ENCODE measurements at places on chromosomes 1 and 21. TPM values are rescaled to one million over a fixed set of nuclear protein-coding genes. Genes with fewer than 3 reads are reported as not detected.

Gene PROX1
- 7.9 TPM for polyA plus RNA-seq

Gene NHLH1
- 0.10 TPM for polyA plus RNA-seq

Gene LORICRIN
- polyA plus RNA-seq = not detected

Gene PRRX1
- 2.2 TPM for polyA plus RNA-seq

Gene COL11A1
- polyA plus RNA-seq = 5.3 TPM

Gene LCE1C
- polyA plus RNA-seq = not detected

Gene CCDC17
- polyA plus RNA-seq = 1.7 TPM

Gene TRABD2B
- 13.9 TPM for polyA plus RNA-seq

Gene SEMA6C
- 33.3 TPM for polyA plus RNA-seq

Gene C1orf185
- polyA plus RNA-seq = not detected

Gene IRF6
- polyA plus RNA-seq = 16.8 TPM

Gene IL24
- polyA plus RNA-seq = 0.27 TPM

Gene LGALS8
- polyA plus RNA-seq = 71.1 TPM

Gene PLPPR4
- 1.6 TPM for polyA plus RNA-seq

Gene FOXJ3
- 48.5 TPM for polyA plus RNA-seq

Gene ATPAF1
- polyA plus RNA-seq = 93.1 TPM

Gene CASQ1
- polyA plus RNA-seq = 0.30 TPM

Gene TMEM50A
- 136 TPM for polyA plus RNA-seq

Gene CR1L
- polyA plus RNA-seq = 1.2 TPM

Gene USF1
- polyA plus RNA-seq = 61.5 TPM

Gene AMY2A
- polyA plus RNA-seq = not detected

Gene RBM11
- polyA plus RNA-seq = 6.0 TPM

Gene MFAP2
- polyA plus RNA-seq = 200 TPM

Gene SASS6
- 10.5 TPM for polyA plus RNA-seq

Gene ARTN
- polyA plus RNA-seq = 1.2 TPM

Gene DCST2
- 2.0 TPM for polyA plus RNA-seq

Gene OR2T35
- polyA plus RNA-seq = not detected

Gene SYTL1
- 13.9 TPM for polyA plus RNA-seq

Gene CELA2A
- 0.35 TPM for polyA plus RNA-seq

Gene IVL
- polyA plus RNA-seq = 0.42 TPM

Gene KPRP
- polyA plus RNA-seq = not detected

Gene PEX10
- 31.1 TPM for polyA plus RNA-seq

Gene RGS13
- polyA plus RNA-seq = not detected

Gene INAVA
- polyA plus RNA-seq = 31.7 TPM

Gene GJA9
- 0.18 TPM for polyA plus RNA-seq

Gene MPL
- polyA plus RNA-seq = 1.5 TPM

Gene COL8A2
- 2.1 TPM for polyA plus RNA-seq

Gene CLCNKB
- 53.8 TPM for polyA plus RNA-seq

Gene TMPRSS2
- polyA plus RNA-seq = 37.1 TPM

Gene DHDDS
- polyA plus RNA-seq = 41.6 TPM

Gene BATF3
- 0.93 TPM for polyA plus RNA-seq

Gene NR1I3
- 4.2 TPM for polyA plus RNA-seq

Gene CCNL2
- 178 TPM for polyA plus RNA-seq

Gene TRIM45
- polyA plus RNA-seq = 29.7 TPM

Gene PTPN7
- polyA plus RNA-seq = 1.7 TPM

Gene GRHL3
- 5.6 TPM for polyA plus RNA-seq

Gene NEK2
- polyA plus RNA-seq = 19.7 TPM

Gene ZNF648
- polyA plus RNA-seq = 0.24 TPM

Gene SHE
- 9.2 TPM for polyA plus RNA-seq
